Mammary epithelial cell (primary cell): ENCODE measurements at places on chromosomes 11 and 22. TPM values are rescaled to one million over a fixed set of nuclear protein-coding genes. Genes with fewer than 3 reads are reported as not detected.
A peak's percentile ranks its signal among the peaks of the same experiment; 100 is the strongest.

Gene INS
- not detected for total RNA-seq

Gene TREH
- not detected in 2 replicates for total RNA-seq

Gene TCP11L1
- 51.2 TPM for total RNA-seq

Gene F2
- total RNA-seq: not detected in 2 replicates

Gene CCDC157
- total RNA-seq: 3.2 TPM

Gene HORMAD2
- total RNA-seq: not detected in 2 replicates

Gene ST14
- 58.6 and 87.0 TPM in 2 replicates for total RNA-seq

Gene C11orf86
- total RNA-seq: not detected

Gene GDPD4
- not detected for total RNA-seq

Gene CRYBB2
- not detected for total RNA-seq

Gene CASP5
- total RNA-seq: 0.17 TPM

Gene CTSD
- 659 TPM for total RNA-seq

Gene BCR
- 69.7 and 80.2 TPM in 2 replicates for total RNA-seq

Gene MUC2
- total RNA-seq: not detected in 2 replicates

Gene NUP160
- total RNA-seq: 29.3 and 30.0 TPM in 2 replicates

DNA sequence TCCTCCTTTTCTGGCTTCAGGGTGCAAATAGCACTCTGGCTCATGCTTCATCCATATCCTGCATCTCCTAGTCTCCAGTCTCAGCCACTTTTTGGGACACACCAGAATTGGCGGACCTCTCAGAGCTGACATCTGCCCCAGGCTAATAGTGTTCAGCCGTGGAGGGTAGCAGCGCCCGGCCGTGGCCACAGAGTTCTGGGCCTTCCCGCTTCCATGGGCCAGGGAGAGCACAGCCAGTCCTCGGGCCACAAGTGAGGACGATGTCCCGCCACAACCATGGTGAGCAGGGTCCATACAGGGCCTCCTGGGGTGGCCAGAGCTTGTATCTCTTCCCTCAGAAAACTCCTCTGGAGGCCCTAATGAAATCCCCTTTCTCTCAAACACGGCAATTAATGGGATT lies 26.0 kb downstream of the DKK3 start:
- no peak for DNase-seq

- DNase-seq: no peak
Observed at GRCh38 chr22:30336752-30337460, 10.2 kb upstream of the TBC1D10A start.

DNA sequence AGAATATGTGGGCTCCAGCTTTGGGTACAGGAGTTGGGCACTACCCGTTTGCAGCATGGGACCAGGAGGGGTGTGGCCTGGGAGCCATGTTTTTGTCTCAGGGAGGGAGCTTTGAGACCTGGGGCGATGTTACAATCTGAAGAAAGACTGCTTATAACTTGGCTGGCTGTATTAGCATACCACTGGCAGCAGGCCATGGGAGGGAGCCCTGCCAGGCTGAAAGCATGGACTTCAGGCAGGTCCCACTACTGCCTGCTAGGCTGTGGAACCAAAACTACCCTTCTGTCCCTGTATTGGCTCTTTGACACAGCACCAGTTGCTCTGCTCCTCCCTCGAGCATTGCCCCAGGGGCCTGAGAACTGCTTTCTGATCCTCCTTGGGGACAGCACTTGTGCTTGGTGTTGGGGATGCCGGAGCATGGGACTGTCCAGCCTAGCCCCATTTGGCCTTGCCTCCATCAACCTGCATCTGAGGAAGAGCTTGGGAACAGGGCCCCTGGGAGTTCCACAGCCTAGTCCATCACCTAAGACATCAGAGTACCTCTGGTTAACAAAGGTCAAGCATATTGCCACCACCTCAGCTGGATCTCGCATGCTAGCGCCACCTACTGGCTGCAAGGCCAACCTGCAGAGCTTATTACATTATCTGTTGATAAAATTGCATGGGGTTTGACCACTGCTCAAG lies 217.4 kb downstream of the SBF2 start:
- DNase-seq: peak; percentile 6

DNA sequence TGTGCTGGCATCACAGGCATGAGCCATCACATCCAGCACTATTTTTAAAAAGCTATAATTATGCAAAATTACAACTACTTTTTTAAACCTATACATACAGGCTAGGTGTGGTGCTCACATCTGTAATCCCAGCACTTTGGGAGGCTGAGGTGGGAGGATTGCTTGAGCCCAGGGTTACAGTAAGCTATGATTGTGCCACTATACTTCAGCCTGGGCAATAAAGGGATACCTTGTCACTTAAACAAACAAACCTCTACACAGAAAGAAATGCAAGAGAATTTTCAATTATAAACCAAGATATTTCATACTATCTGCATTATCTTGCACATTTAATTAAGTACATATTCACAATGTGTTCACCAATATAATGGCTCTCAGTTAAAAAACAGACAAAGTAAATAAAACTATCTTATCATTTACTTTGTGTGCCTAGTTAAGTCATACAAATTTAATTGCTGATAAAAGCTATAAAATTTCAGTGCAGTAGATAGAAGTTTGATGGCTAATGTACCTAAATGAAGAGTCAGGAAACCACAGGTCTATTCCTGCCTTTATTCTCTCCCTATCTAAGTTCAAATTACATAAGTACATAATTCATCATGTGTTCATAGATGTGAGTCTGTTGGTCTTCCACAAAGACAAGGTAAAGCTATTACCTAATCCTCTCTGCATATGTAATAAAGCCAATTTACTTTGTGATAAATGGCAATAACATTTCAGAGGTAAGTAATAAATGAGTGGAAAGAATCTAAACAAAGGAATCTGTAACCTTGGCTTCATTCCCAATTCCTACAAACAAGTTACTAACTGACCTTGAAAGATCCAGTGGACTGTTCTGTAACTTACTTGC lies 9.0 kb upstream of the RDX start:
- DNase-seq: peak; percentile 77

GRCh38 chr22:21003782-21004181 lies 1.9 kb upstream of the THAP7 start:
- DNase-seq: no peak

GRCh38 chr11:83502041-83502440 lies 215.9 kb upstream of the CCDC90B start:
- no peak for DNase-seq

DNA sequence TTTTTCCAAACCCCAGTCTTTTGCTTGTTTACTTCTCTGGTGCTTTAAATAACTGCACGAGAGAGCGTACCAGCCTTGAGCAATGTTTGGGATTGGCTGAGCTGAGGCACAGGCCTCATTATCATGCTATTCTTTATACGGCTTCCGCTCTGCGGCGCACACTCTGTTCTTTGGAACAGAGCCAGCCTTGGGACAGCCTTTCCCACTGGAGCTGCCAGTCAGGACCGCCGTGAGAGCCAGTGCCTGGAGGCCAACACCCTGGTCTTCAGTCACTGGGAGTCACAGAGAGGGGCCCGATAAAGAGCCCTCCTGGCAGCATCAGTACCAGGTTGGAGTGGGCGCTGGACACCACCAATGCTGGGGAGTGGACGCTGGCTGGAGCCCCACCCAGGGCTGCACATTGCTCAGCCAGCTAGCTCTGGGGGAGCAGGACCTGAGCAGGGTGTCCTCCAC lies 125.6 kb downstream of the BCR start:
- DNase-seq: no peak

DNA sequence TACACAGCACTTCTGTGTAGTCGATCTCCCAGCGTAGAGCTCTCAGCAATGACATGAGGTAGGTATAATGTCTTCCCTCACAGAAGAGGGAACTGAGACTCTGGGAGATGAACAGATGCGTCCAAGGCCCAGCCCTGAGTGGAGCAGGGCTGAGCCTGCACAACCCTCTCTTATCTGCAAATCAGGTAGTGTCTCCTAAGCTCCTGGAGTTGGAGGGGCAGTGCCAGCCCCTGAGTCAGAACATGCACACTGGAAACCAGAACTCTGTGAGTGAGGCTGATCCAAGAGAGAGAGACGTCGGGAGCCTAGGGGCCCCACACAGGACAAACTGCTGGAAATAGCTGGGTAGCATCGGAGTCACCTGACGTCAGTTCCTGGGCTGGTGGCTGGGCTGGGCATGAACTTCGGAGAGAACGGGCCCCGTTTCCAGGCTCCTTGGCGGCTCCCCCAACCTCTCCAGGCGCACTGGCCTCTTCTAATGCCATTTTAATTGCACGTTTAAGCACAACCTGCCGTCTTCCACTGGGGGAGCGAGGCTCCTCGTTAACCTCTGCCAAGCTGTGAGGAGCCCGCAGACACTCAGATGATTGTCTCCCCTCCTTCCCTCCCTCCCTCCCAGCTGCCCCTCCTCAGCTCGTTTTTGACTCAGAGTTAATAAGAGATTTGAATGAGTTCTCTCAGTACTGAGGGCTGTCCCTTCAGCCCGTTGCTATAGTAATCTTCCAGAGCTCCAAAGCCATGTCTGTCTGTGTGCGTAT lies 191.2 kb upstream of the TBCEL start:
- DNase-seq: no peak

DNA sequence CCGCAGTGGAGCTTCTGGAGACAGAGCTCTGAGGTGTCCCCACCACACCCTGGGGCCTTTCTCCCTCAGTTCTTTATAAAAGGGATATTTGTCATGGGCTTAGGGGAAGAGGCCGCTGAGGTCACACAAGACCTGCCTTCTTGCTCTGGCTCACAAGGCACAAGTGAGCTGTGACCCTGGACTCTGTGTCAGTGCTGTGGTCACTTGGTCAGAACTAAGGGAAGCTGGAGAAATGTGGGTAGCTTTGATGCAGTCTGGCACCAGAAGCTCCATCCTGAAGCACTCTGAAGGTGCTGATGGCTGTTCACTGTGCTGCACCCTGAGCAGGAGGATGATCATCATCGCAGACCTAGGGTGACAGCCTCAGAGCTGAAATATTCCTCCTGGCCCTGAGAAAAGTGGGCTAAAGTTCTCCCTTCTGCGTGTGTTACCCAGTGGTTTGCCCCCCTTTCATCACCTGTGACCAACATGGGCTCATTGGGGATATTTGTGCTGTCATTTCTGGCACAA lies 28.1 kb upstream of the VPREB1 start:
- no peak for DNase-seq

- no peak for DNase-seq
Observed at GRCh38 chr22:43831561-43832392, 19.7 kb upstream of the EFCAB6 start.

- DNase-seq: no peak
Observed at GRCh38 chr11:74749965-74750296, 1.3 kb downstream of the RNF169 start.

DNA sequence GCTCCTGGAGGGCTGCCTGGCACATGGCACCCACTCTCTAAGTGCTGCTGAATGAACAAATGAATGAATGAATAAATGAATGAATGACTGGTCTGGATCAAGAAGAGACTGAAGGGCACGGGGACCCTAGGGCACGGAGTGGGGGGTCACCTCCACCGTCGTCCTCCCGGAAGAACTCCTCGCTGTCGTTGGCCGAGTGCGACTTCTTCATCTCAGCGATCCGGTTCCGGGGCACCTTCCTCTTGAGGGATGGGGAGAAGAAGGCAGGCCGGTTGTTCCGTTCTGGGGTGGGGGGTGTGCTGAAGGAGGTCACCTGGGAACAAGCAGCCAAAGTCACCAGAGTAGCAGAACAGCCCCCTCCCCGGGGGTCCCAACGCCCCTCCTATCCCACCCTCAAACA lies 36.0 kb downstream of the NUP50 start:
- DNase-seq: no peak

- no peak for DNase-seq
Observed at GRCh38 chr22:43992331-43992821, 31.7 kb upstream of the PARVB start.

GRCh38 chr11:64803158-64803845 lies at the start of gene MAP4K2:
TSS of gene MAP4K2 (minus strand) at chr11:64803214. CDS start at chr11:64803149, 65 bp downstream.
- peak; percentile 77 for DNase-seq

DNA sequence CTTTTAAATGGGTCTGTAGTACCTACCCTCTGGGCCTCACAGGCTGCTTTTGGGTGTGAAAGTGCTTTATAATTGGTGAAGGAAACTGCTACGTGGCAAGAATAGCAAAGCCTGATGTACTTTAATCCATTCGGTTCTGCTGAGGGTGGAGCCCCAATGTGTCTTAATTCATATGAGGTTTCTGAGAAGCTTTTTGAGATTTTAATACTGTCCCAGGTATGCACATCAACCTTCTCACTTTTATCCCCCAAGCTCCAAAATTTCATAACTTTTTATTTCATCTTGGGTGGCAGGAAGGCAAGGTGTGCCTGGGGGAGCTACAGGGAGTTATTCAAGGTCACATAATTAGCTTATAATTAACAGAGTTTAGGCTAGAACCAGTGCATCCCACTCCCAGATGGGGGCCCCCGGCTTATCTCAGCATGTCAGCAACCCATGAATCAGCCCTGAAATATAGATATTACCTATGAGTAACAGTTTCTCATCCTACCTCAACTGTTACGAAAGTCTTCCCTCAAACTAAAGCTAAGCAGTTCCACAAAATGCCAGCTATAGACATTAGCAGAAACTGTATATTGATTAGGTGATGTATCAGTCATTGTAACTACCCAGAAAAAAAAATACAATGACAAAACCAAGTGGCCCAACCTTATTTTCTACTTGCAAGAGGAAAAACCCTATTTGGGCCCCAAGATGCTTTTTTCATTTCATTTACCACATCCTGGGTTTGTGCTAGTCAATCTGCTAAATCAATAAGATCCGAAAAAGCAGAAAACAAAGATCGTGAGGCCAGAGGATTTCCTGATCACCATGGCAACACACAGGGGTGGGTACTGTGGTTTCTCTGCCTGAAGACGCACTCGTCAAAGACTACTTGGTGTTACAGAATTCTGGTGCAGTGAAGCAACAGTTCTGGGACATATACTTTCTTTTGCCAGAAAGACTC lies 26.7 kb downstream of the CD44 start:
- peak; percentile 71 for DNase-seq

DNA sequence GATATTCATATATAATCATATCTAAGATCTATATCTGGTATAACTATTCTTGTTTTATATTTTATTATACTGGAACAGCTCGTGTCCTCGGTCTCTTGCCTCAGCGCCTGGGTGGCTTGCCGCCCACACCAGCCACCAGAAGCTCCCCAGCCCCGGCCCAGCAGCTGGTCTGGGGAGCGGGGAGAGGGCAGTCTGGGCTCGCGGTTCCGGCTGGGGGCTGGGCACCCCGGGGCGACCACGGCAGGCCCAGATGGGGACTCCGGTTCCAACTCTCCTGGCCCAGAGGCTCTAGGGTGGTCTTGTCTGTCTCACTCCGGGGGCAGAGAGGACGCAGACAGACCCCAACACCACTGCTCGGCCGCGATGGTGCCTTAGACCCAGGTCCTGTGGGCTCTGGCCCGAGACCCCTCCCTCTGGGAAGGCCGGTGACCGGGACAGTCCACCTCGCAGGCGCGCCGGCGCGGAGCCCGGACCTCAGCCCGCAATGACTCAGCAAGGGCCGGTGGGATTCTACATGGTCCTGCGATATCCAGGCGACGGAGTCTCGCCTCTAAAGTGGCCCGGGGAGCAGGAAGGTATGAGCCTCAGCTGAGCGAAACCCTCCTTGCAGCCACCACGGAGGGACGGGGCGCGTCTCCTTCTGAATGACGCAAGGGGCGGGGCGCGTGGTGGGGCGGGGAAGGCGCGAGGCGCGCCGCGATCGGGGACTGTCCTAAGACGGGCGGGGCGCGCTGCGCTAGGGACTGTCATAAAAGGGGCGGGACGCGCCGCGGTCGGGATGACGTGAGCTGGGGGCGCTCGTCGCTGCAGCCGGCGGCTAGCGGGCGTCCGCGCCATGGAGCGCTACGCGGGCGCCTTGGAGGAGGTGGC lies at the start of gene DGCR6:
Gene DGCR6 (plus strand): TSS at position 781 of the 870 bp plus-strand sequence. CDS start 55 bp downstream, at position 836.
- no peak for DNase-seq
